ENCODE measurements at places on chromosomes 2 and 18. TPM values are rescaled to one million over a fixed set of nuclear protein-coding genes. Genes with fewer than 3 reads are reported as not detected.

- no peak for DNase-seq
Measured at GRCh38 chr18:22734105-22734661, 198.9 kb upstream of the RBBP8 start.

DNA sequence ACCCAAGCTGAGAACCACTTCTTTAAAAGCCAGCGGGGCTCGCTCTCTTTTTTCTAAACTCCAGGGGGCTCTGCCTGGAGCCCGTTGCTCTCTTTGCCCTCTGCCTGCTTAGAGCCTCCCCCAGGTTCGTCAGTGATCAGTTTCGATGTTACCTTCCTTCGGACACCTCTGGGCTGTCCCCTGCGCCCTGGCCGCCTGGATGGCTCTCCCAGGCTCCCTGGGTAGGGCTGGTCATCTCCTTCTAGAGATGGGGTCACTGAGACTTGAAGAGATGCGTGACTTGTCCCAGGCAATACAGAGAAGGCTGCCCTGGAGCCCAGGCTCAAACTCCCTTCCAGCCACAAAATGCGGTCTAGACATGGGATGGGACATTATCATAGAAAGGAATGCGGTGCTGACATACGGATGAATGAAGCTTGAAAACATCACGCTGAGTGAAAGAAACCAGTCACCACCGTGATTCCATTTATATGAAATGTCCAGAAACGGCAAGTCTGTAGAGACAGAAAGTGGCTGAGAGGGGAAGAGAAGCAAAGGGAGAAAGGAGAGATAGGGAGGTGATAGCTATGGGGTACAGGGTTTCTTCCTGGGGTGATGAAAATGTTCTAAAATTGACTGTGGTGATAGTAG lies 14.6 kb downstream of the KCNF1 start:
- DNase-seq: no peak

DNA sequence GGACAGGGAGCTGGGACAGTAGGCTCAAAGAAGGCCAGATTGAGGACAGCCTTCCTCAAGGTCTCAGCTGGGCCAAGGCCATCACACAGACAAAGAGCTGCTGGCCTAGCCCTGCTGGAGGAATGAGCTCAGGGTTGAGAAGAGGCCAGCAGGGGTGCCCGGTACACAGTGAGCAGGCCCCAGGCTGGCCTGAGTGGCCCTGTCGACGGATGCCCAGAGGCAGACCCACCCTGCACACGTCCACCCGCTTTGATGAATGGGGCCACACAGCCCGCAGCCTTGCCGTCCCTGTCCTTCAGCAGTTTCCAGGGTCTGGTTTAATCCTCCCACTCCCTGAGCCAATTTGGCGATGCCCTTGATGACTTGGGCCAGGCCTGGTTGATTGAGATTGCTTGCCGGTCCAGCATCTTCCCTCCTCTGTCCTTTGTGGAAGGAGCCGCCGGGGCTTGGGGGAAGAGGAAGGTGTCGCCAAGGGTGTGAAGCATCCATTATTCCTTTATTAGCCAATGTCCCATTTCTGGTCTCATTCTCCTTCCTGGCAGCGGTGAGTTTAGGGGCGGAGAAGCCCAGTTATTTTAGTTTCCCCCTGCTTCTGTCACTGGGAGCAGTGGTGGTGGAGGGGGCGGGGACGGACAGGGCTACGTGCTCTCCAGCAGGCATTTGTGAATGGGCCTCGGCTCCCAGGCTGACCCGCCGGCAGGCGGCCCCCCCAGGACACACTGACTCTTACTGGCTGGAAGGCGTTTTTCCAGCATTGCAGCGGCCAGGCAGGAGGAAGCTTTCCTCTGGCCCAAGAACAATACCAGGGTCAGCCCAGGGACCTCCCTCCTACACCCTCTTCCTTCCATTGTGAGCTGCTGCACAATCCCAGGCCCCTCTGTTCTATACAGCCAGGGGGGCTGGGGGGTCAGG lies 141.8 kb downstream of the CTIF start:
- DNase-seq: no peak

GRCh38 chr18:45556222-45556621 lies 59.1 kb upstream of the SLC14A2 start:
- no peak for DNase-seq

DNA sequence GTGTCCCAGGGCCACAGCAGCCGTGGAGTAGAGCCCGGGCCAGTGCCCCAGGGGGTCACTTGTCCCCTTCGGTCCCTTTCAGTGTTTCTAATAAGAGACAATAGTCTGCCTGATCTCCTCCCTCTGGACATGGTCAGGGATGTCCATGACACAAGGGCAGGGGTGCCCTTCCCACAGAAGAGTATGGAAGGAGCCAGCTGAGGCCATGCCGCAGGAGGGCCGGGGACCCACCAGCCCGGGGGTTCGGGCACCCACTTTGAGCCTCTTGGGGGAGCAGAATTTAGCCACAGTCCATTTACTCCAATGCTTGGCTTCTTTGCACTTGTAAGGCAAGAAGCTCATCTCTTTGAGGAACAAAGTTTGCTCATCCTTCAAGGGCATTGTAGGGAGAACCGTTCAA lies 88.7 kb upstream of the ATG16L1 start:
- no peak for DNase-seq

GRCh38 chr2:50949450-50950193 lies 82.3 kb downstream of the NRXN1 start:
- DNase-seq: no peak

- no peak for DNase-seq
Measured at GRCh38 chr18:39647627-39648534, 2082.3 kb upstream of the CELF4 start.

DNA sequence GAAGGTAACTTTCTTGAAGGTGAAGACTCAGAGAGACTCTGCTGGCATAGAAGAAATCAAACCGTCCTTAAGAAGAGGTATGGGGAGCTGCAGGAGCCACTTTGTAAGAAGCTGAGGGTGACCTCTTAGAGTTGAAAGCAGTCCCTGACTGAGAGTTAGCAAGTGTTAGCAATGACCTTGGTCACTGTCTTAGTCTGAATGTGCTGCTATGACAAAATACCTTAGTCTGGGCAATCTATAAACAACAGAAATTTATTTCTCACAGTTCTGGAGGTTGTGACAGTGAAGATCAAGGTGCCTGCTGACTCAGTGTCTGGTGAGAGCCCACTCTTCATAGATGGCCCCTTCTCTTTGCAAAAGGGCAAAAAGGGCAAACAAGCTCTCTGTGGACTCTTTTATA lies 35.7 kb upstream of the ACTR3 start:
- no peak for DNase-seq

GRCh38 chr2:181121996-181122395 lies 141.6 kb downstream of the UBE2E3 start:
- no peak for DNase-seq

- DNase-seq: no peak
Measured at GRCh38 chr2:230968921-230969658, 26.8 kb upstream of the SPATA3 start.

DNA sequence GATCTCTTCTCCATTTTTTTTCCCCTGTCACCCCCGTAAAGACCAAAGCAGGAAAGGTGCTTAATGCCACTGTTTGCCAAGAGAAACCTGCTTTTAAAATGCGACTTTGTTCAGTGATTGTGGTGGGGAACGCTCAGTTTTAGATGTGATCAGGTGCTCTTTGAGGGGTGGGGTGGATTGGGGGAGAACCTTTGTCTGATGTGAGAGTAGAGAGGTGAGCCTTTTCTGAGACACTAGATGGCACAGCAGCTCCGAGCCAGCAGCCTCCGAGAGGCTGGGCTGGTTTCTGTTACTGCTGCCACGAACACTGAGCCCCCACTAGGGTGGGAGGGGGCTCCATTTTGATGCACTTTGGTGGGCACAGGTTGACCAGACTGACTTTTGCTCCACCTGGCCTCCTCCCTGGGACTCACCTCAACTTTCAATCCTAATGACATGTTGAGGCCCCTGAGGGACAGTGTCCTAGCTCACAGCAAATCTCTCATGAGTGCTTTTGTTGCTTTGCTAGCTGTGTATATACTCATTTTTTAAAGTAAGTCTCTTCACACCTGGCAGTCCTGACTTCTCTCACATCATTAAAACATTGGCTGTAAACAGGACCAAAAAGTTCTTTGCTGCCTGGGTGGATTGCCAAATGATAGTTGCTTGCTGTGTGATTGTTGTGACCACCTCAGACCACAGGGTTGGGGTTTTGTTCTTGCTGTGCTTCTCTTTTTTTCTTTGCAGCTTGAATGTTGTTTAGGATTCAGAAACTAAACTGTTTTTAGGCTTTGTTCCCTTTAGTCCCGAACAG lies 98.2 kb upstream of the MAP3K20 start:
- DNase-seq: no peak

DNA sequence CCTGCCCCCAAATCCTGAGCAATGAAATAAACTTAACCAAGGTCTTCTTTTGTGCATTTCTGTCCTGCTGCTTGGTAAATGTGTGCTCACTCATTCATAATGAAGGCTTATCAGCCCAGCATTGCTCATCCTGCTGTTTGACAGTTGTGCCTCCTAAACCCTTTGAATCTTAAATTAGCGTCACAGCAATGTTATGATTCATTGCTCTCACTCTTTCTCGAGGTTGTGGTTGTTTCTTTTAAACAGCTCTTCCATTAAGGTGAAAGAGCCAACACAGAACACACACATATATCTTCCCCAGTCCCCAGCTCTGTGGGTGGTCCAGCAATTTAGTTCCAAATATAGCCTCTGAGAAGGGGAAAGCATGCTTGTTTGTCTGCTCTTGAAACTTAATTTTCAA lies 84.0 kb downstream of the EVA1A start:
- DNase-seq: no peak

DNA sequence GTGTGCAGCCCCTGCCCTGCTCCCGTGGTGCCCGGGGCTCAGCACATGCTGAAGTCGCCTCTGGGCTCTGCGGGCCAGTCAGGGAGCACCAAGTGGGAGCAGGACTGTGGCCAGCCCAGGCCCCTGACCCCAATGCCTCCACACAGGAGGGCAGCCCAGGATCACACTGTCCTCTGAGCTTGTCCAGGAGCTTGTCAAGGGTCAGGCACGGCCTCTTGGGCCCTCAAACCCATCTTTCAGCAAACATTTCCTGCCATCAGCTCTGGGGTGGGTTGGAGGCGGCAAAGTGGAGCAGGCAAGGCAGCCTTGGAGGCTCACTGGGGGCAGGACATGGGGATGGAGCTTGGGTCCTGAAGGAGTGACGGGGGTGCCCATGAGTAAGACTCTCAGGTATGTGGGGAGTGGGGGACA lies 10.3 kb downstream of the SNED1 start:
- no peak for DNase-seq

DNA sequence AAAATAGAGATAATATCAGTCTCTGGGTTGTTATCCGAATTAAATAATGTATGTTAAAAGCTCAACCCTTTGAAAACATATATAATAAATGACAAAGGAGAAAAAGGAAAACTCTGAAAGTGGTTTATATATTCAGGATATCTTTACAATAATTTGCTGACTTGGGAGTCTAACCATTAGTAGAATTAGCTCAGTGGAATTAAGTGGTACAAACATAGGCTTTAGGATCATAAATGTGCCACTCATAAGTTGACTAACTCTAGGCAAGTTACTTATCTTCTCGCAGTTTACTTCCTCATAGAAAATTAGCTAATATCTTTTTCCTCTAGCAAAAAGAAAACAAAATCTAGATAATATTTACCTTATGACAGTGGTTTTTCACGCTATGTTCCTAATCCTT lies 44.6 kb downstream of the HEATR5B start:
- no peak for DNase-seq

DNA sequence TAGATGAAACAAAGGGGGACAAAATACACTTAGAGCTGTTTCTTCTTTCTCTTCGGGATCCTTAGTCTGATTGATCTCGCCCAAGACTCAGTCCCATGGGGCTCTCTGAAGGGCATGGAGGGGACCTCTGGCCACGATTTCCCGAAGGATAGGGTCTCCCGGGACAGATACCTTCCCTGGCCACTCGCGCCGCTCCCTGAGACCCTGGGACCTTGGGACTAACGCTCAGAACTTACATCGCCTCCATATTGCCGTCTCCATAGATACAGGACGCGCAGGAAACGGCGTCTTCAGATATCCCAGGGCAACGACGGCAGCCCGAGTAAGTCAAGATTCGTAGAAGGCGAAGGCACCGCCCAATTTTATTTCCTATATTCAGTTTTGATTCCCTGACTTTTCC lies at the start of gene CFAP65:
TSS of gene CFAP65 (minus strand) at position 265 of the 400 bp plus-strand sequence. CDS start 2,468 bp downstream, outside the sequence.
- DNase-seq: peak; percentile 54

DNA sequence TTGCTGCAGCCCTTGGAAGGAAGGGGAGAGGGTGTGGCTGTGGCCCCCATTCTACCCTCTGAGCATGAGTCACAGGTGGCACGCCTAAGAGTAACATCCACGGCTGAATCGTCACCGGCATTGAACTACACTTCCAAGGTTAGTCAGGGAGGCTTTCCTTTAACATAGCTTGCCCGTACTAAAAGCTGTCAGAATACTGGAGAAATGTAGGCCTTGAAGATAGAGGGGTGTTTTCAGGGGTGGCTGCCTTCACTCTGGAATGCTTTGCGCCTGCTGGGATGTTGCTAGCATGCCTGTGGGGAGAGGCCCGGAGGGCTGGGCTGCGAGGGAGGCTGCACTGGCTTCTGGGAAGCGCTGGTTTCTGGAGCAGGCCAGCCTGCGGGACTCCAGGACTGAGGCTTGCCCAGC lies 333.7 kb downstream of the AGAP1 start:
- DNase-seq: no peak

- no peak for DNase-seq
Measured at GRCh38 chr2:151102226-151102625, 159.4 kb downstream of the RBM43 start.

DNA sequence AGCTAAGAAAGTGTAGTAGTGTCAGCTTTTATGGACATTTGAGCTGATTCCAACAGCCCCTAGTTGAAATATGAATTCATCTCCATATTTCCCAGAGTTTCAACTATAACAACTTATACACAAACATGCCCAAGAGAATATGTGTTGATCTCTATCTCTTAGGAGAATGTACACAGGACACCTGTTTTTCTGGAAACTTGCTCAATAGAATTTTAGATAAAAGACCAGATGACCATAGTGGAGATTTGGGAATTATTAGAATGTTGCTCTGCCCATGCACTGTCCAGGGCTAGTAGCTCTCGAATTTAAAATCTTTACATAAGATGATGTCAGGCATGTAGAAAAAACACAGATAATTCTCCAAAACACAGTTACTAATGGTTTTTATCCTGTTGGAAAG lies 162.3 kb upstream of the VRK2 start:
- no peak for DNase-seq

Gene MAP2
- not detected for total RNA-seq

Gene NT5DC4
- not detected for total RNA-seq

Gene LRATD1
- total RNA-seq: not detected

Gene IWS1
- 27.1 TPM for total RNA-seq

Gene STRN
- total RNA-seq: 43.1 TPM

Gene MFF
- total RNA-seq: 57.7 TPM

Gene AQP12A
- total RNA-seq: not detected

Gene SATB2
- 2.8 TPM for total RNA-seq

Gene CCBE1
- total RNA-seq: 0.05 TPM

Gene HOXD10
- total RNA-seq: not detected

Gene LBH
- total RNA-seq: 157 TPM

Gene APOB
- not detected for total RNA-seq

Gene SELENOI
- total RNA-seq: 28.1 TPM

All from natural killer cell (primary cell).